ENCODE measurements at places on chromosomes 5 and 9. TPM values are rescaled to one million over a fixed set of nuclear protein-coding genes. Genes with fewer than 3 reads are reported as not detected.

SPOCK1 gene
- 0.54 TPM for total RNA-seq

SPINK13 gene
- total RNA-seq = not detected

TOR1B gene
- 10.5 TPM for total RNA-seq

ZBTB26 gene
- 7.6 TPM for total RNA-seq

SLC6A3 gene
- not detected for total RNA-seq

OR2K2 gene
- total RNA-seq = not detected

EIF4E1B gene
- not detected for total RNA-seq

SLC4A9 gene
- not detected for total RNA-seq

LRSAM1 gene
- 14.4 TPM for total RNA-seq

SPAG8 gene
- 0.07 TPM for total RNA-seq

NADK2 gene
- 33.2 TPM for total RNA-seq

DEPDC1B gene
- 22.7 TPM for total RNA-seq

SNCAIP gene
- not detected for total RNA-seq

HRCT1 gene
- total RNA-seq = not detected

FOXD4 gene
- 0.93 TPM for total RNA-seq

NFX1 gene
- total RNA-seq = 51.4 TPM

TMEM174 gene
- not detected for total RNA-seq
